ENCODE measurements at places on chromosomes 11 and 22.

DNA sequence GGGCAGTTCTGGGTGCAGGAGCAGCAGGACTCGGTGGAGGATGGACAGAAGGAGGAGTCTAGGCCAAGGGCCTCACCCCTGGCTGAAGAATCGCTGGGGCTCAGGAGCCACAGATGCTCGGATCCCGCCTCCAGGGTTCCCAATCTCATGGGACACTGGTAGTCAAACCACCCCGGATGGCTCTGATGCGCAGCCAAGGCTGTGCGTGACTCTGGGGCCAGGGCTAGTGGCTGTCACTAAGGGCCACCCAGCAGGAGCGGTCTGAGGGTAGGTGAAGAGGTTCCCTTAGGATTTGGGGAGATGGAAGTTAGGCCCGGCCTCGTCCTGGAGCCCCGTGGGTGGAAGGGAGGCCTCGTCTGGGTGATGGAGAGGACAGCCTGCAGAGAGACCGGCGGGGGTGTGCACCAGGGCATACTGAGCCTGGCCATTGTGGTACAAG is 300.6 kb downstream of the TBC1D22A start:
- no peak overlapping the region for H3K27ac ChIP-seq
- H3K4me3 ChIP-seq = no peak overlapping the region
- no peaks in the 10 kb centered on the region for H3K4me1 ChIP-seq
- DNase-seq = no peak
- H3K36me3 ChIP-seq = no peaks in the 10 kb centered on the region

GRCh38 chr11:1747753-1748635 is 2.4 kb downstream of the IFITM10 start:
- H3K4me3 ChIP-seq = no peak overlapping the region
- no peaks in the 10 kb centered on the region for H3K36me3 ChIP-seq
- no peak for DNase-seq
- peaks cover 20% of the 10 kb centered on the region for H3K4me1 ChIP-seq
- H3K27ac ChIP-seq = no peak overlapping the region
- peaks cover 6% of the 10 kb centered on the region for H3K27me3 ChIP-seq

- no peaks in the 10 kb centered on the region for H3K27me3 ChIP-seq
- H3K4me3 ChIP-seq = peak overlapping the region; percentile 43
- no peaks in the 10 kb centered on the region for H3K36me3 ChIP-seq
- peaks cover 35% of the 10 kb centered on the region for H3K4me1 ChIP-seq
- peak overlapping the region; percentile 68 for H3K27ac ChIP-seq
- DNase-seq = no peak
Measured at GRCh38 chr11:57425565-57426438, 1.1 kb downstream of the SLC43A3 start.

DNA sequence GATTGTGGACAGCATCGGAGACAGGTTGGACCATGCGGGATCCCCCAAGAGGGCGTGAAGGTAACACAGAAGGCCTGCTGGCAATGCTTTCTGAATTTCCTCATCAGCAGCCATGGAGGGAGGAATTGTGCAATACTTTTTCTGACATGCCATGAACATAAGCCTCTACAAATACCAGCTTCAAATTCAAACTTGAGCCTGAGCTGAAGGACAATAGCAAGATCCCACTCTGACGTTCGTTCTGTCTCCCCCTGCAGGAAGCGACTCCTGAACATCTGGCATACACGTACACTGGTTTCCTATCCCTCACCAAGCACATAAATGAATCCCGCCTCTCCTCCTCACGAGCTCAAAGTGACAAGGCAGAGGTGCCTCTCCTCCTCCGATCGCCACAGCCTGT is 312.2 kb downstream of the BRD1 start:
- H3K4me3 ChIP-seq = no peak overlapping the region
- no peak overlapping the region for H3K27ac ChIP-seq
- H3K27me3 ChIP-seq = no peaks in the 10 kb centered on the region
- DNase-seq = no peak
- H3K36me3 ChIP-seq = no peaks in the 10 kb centered on the region

- H3K27ac ChIP-seq = no peak overlapping the region
- no peak overlapping the region for H3K4me3 ChIP-seq
- no peak for DNase-seq
- H3K27me3 ChIP-seq = no peaks in the 10 kb centered on the region
Measured at GRCh38 chr22:47552024-47552423, 789.6 kb downstream of the TBC1D22A start.

DNA sequence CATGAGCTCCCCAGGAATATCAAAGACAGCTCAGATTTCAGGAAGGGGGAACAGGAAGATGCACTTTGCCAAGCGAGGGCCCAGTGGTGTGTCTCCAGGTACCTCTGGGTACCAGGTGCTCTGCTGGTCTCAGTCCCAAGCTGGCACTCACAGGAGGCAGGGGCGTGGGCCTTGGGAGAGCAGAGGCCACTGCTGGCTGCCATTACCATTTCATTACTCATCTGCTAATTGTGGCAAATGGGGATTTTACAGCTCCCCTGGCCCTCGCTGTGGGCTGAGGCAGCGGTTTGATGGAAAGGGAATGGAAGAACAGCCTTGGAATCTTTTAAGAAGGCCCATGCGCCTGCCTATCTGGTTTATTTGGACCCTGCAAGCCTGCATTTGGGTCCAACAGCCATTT is 192.0 kb upstream of the NAV2 start:
- no peak for DNase-seq
- no peak overlapping the region for H3K4me3 ChIP-seq
- H3K27ac ChIP-seq = no peak overlapping the region

DNA sequence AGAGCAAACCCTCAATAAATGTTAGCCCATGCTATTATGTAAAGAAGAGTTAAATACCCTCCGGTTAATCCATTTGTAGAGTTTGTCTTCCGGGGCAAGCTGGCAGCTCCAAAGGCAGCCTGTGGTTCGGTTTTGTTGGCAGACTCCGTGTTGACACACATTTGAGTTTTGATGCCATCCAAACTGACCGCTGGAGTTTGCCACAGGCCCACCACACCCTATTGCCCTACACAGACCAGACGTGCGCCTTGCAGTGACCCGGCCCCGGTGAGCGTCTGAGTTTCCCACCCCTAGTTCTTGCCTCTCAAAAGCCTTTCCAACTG is 25.1 kb downstream of the ELFN2 start:
- H3K4me1 ChIP-seq = no peaks in the 10 kb centered on the region
- no peak for DNase-seq
- no peaks in the 10 kb centered on the region for H3K27me3 ChIP-seq
- H3K36me3 ChIP-seq = no peaks in the 10 kb centered on the region
- H3K4me3 ChIP-seq = no peak overlapping the region

GRCh38 chr11:130528298-130529261 is 80.1 kb downstream of the ADAMTS15 start:
- no peak overlapping the region for H3K27ac ChIP-seq
- H3K4me3 ChIP-seq = no peak overlapping the region
- no peak for DNase-seq

GRCh38 chr11:66881927-66882452 is 25.1 kb downstream of the LRFN4 start:
- DNase-seq = no peak
- H3K36me3 ChIP-seq = no peaks in the 10 kb centered on the region
- no peaks in the 10 kb centered on the region for H3K27me3 ChIP-seq
- no peak overlapping the region for H3K4me3 ChIP-seq
- H3K27ac ChIP-seq = no peak overlapping the region

GRCh38 chr22:20773793-20774212 is at the start of gene SERPIND1:
Gene SERPIND1, plus strand, starts transcription at chr22:20774113. Its CDS starts 5,200 bp downstream, at chr22:20779313.
- H3K27ac ChIP-seq = no peak within 1 kb of the TSS
- no peaks in the 10 kb centered on the region for H3K27me3 ChIP-seq
- no peaks in the 10 kb centered on the region for H3K4me1 ChIP-seq
- no peak for DNase-seq
- H3K36me3 ChIP-seq = no peaks in the 10 kb centered on the region
- no peak within 1 kb of the TSS for H3K4me3 ChIP-seq

- DNase-seq = no peak
- no peaks in the 10 kb centered on the region for H3K27me3 ChIP-seq
- H3K4me3 ChIP-seq = peak overlapping the region; percentile 48
- peak overlapping the region; percentile 78 for H3K27ac ChIP-seq
- no peaks in the 10 kb centered on the region for H3K36me3 ChIP-seq
- H3K4me1 ChIP-seq = peaks cover 61% of the 10 kb centered on the region
Measured at GRCh38 chr11:123069908-123070821, 8.2 kb upstream of the HSPA8 start.

GRCh38 chr22:49087716-49088601 is 739.7 kb downstream of the BRD1 start:
- no peaks in the 10 kb centered on the region for H3K4me1 ChIP-seq
- H3K4me3 ChIP-seq = no peak overlapping the region
- H3K27ac ChIP-seq = no peak overlapping the region
- DNase-seq = no peak
- H3K27me3 ChIP-seq = no peaks in the 10 kb centered on the region

DNA sequence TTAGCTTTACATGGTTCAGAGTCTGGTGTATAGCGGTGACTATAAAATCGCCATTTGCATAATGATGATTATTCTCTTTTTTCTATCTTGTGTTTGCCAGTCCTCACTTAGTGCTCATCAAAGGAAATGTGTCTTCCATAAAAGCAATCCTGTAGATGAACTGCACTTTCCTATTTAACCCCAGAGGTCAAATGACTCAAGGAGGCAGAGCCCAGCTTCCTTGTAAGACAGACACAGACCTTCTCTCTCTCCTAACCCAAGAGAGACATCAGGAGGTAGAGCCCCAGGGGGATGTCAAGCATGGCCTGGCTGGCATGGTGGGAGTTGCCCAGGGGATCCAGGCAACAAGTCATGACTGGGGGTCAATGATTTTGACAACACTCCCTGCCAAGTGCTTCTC is 46.9 kb upstream of the CRTAM start:
- peaks cover 11% of the 10 kb centered on the region for H3K36me3 ChIP-seq
- DNase-seq = no peak
- H3K4me3 ChIP-seq = no peak overlapping the region
- H3K27ac ChIP-seq = no peak overlapping the region

DNA sequence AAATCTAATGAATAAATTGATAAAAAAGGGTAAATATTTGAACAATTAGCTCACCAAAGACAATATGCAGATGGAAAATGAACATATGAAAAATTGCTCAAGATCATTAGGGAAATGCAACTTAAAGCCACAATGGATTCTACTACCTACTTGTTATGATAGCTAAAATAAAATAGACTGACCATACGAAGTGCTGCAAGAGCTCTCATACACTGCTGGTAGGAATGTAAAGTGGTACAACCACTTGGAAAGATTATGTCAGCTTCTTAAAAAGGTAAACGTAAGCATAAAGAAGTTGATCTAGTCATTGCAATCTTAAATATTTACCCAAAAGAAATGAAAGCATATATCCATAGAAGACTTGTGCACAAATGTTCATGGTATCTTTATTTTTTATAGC is 504.2 kb upstream of the ARHGAP42 start:
- H3K27me3 ChIP-seq = no peaks in the 10 kb centered on the region
- H3K36me3 ChIP-seq = no peaks in the 10 kb centered on the region
- H3K4me1 ChIP-seq = no peaks in the 10 kb centered on the region
- H3K27ac ChIP-seq = no peak overlapping the region
- no peak for DNase-seq

DNA sequence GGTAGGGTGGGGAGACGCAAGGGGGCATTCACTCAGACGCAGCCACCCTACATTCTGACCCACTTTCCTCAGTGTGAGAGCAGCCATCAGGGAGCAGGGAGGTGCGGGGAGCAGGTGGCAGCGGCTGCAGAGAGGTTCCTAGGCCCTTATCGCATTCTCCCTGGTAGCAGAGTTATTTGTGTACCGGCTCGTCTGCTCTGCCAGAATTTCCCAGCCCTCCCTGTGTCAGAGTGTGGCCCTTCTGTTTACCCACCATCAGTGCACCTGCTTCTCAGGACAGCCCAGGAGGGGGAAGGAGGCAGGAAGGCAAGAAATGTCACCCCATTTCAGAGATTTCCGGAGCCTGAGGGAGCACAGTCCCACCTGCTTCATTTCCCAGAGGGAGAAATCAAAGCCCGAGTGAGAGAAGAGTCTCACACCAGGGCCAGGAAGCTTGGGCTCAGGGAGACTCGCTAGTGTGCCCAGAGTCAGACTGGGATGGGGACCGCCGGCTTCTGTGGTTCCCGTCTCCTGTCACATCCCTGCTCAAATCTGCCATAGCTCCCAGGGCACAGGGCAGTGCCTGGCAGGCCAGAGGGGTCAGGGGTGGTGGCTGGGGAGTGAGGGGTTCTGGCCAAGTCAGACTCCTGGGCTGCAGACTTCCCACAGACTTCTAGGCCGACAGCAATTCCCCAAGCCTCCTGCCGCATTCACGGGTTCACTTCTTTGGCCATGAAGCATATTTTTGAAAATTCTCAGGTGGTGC is 49.7 kb downstream of the ARRB1 start:
- no peaks in the 10 kb centered on the region for H3K36me3 ChIP-seq
- H3K27me3 ChIP-seq = no peaks in the 10 kb centered on the region
- DNase-seq = no peak
- H3K4me1 ChIP-seq = no peaks in the 10 kb centered on the region

GRCh38 chr11:123745764-123746451 is 4.4 kb upstream of the ZNF202 start:
- no peak for DNase-seq
- no peak overlapping the region for H3K27ac ChIP-seq
- peaks cover 7% of the 10 kb centered on the region for H3K4me1 ChIP-seq

DNA sequence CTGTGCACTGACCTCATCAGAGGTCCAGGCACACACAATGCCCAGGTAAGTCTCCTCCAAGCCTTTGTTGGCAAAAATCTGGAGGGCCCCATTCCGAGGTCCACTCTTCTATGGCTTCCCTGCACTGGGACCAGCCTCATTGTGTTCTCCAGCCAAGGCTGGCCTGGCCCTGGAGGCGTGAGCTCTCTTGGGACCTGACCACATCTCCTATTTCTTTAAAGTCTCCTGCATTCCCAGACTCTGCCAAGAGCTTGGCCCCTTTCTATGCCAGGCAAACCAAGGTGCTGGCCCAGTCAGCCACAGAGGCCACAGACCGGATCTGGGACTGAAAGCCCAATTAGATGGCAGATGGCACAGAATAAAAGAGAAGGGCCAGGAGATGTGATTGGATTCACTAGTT is 55.1 kb downstream of the C11orf58 start:
- no peaks in the 10 kb centered on the region for H3K27me3 ChIP-seq
- H3K4me1 ChIP-seq = no peaks in the 10 kb centered on the region
- no peak overlapping the region for H3K27ac ChIP-seq
- no peaks in the 10 kb centered on the region for H3K36me3 ChIP-seq
- DNase-seq = no peak

DNA sequence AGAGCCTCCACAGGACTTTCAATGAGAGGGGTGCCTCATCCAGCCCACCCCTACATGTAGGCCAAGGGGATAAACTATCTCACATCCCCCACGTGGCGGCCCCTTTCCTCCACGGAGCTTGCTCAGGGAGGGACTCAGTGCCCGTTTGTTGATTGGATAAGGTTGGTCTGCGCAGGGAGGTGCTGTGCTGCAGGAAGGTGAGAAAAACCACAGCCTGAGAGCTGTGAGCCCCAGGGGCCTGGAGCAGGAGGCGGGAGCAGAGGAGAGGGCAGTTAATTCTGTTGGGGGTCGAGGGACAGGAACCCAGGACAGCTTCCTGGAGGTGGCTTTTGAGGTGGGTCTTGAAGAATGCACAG is 31.9 kb upstream of the ATXN10 start:
- H3K4me3 ChIP-seq = no peak overlapping the region
- no peaks in the 10 kb centered on the region for H3K36me3 ChIP-seq
- H3K27me3 ChIP-seq = peaks cover 8% of the 10 kb centered on the region
- H3K27ac ChIP-seq = no peak overlapping the region
- H3K4me1 ChIP-seq = no peaks in the 10 kb centered on the region
